WTC11 (cell line): ENCODE measurements at places on chromosomes 7 and 10.

DNA sequence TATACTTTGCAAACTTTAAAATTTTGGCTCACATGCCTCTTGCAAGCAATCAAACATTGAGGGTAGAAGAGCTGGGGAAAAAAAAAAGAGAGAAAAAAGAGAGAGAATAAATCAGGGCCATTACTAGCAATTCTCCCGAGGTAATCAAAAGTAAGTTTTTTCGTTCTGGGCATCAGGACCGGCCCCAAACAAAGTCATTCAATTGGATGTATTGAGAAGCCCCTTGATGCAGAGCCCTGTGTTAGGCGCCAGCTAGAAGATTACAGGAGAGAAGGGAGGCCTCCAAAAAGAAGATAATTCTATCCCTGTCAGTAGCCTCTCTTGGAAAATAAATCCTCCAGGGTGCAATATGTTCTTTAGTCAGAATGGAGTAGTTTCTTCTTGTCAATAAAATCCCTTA lies 2.2 kb upstream of the CTNNA3 start:
- DNase-seq, result no peak

- no peak for DNase-seq
These were observed 124.8 kb downstream of the TSPAN12 start for GRCh38 chr7:120733143-120733542.

DNA sequence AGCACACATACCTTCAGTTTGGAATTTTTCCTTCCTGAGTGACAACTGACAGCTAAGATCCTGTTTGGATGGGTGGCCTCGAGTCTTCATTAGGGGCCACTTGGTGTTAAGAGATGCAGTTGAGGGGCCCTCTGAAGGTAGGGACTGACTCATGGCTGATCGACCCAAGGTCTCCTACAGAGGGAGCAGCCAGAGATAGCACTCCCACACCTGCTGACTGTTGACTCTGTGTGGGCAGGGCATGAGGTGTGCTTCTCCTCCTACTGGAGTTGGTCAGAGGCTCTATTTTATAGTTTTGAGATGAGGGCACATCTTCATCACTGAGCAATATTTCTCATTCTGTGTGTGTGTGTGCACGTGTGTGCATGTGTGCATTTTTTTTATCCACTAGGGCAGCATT lies 378.8 kb upstream of the PODXL start:
- no peak for DNase-seq

DNA sequence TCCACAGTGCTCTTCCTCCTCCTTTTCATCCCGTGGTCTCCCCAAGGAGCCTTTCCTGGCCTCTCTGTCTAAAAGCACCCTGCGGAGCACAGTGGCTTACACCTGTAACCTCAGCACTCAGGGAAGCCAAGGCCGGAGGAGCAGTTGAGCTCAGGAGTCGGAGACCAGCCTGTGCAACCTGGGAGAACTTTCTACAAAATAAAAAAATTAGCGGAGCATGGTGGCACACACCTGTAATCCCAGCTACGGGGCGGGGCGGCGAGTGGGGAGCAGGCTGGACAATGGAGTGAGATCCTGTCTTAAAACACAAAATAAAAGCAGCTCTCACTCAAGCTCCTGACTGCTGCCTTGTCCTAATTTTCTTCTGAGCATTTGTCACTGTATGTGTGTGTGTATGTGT lies 1.4 kb upstream of the COBL start:
- DNase-seq, result no peak

DNA sequence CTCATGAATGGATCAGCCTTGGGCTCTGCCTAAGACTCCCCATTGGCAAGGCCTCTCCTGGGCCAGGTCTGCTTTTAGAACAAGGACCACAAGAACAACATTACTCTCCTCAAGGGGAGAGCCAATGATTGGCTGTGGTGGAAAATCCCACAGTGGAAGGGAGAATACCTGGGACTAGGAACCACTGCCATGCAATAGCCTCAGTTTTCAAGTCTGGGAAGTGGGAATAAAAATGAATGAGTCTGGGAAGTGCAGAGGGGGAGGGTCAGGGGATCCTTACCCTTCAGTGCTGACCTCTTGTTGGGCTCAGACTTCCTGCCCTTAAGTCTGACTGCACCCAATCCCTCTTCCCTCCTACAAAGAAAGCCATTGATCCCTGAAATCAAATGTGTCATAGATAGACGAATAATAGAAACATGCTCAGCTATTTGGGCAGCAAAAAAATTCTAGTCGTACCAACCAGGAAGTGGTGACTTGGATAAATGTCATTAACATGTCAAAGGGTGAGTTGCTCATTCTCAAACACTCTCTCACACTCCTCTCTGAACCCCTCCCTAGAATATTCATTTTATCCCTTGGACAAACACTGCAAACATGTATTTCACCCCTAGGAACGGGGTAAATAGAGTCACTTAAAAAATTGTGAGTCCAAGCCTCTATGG lies 123.6 kb downstream of the SH3PXD2A start:
- no peak for DNase-seq

GRCh38 chr7:99380823-99381663 lies 6.5 kb downstream of the ARPC1B start:
- DNase-seq, result no peak

DNA sequence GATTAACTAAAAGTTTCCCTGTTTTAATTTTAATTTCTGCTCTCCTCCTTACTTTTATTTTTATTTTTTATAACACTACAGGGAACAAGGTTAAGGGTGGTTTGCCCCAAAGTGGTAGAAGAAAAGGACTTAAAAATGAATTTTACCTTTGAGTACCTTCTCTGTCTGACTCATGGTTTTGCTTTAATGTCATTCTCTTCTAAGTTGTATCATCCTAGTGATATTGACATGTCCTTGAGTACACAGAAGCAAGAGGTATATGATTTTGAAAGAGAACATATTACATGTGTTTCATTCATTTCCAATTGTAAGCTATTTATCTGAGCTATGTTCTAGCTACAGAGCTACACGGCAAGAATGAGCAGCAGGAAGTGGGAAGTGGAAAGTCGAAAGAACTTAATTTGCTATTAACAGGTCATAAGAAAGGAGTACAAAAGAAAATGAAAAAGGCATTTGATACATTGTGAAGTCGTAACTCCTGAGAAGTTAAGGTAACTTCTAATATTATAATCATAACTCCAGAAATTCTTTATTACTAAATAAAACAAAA lies 112.5 kb downstream of the SEMA3A start:
- no peak for DNase-seq

- no peak for DNase-seq
These were observed 327.4 kb downstream of the CDK14 start for GRCh38 chr7:90923541-90923997.

DNA sequence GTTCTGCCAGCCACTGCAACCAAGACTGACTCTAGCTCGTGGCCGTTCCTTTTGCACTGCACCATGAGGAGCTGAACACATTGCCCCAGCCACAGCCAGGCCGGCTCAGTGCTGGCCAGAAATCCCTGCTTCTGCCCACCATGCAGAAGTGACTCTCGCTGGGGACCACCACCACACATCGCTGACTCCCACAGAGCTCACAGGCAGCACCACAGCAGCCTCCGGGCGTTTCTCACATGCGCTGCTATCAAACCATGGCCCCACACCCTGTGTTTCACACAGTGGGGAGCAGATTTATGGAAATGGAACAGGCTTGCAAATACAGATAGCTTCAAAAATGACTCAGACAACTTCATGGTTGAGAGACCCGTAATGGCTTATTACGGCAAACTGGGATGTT lies 15.4 kb upstream of the SDK1 start:
- DNase-seq, result no peak

- no peak for DNase-seq
These were observed 637.8 kb downstream of the CNTNAP2 start for GRCh38 chr7:146754385-146754784.

DNA sequence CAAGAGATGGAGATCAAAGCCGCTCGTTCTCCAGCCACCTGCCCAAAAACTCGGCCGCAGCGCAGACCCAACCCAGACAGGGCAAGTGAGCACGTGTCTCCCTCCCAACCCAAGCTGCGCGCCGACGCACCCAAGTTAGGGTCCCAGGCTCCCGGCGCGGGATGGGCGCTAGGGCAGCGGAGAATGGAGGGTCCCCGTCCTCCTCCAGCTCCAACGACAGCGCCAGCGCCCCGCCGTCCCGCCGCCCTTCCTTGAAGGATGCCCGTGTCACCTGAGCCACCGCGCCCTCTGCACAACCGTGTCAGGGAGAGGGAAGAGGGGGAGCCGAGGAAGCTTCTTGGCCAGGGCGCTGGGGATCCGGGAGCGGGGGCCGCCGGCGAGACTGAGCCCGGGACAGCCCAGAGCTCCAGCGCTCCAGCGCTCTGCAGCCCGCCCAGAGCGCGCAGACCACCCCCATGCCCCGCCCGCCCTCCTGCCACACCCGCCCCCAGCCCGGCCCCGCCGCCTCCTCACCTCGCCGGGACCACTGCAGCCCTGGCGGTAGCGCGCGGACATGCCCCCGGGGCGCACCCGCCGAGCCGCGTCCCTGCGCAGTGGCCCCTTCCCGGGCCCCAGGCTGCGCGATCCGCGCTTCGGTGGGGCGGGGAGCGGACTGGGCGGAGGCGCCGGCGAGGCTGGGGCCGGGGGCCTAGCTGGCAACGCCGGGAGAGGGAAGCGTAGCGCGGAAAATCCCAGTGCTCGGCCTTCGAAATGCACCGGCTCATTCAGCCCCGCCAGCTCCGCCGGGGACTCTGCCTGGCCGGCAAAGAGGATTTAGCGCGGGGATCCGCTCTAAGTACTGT lies at the start of gene SLC16A12:
SLC16A12 (minus strand) TSS at position 424 of the 842 bp plus-strand sequence. CDS start 73,016 bp downstream, outside the sequence.
- peak; percentile 78 for DNase-seq

- DNase-seq, result peak; percentile 55
These were observed 660 bp upstream of the HHEX start for GRCh38 chr10:92688927-92689662.

GRCh38 chr10:91879515-91880170 lies 29.6 kb downstream of the FGFBP3 start:
- no peak for DNase-seq

GRCh38 chr10:128306535-128306934 lies 180.3 kb upstream of the MKI67 start:
- DNase-seq, result no peak

- DNase-seq, result no peak
These were observed 78.7 kb downstream of the ELFN1 start for GRCh38 chr7:1748839-1749173.

DNA sequence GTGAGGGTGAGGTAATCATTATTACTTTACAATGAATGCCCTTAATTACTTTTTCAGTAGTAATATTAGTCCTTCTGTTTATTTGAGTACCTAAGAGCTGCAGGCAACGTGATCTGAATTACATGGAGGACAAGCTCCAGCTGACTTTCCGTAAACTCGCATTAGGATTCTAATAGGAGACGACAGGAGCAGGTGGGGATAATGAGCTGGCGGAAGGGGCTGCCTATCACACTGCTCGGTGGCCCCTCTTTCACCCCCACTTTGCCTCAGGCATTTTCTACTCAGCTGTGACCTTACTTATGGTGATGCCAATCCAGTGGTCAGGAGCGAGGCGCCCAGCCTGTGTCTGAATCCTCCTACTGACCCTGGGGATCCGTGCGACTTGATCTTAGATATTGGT lies at the start of gene C7orf33:
C7orf33 (plus strand) TSS at position 296 of the 400 bp plus-strand sequence. CDS start 160 bp downstream, outside the sequence.
- DNase-seq, result no peak

DNA sequence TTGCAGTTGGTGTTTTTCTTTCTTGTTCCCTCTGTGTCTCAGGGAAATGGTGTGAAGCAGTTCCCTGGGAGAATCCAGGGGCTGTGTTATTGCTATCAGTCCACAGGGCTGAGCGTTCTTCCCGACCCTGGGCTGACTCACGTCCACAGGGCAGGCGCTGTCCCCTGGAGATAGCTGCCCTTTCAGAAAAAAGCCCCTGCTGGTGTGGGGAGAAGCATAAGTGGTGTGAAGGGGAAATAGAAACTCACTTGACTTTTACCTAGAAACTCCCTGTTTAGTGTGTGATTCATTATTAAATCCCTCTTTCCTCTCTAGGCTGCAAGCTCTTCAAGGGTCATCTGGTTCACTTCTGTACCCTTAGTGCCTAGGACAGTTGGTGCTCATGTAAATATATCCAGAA lies 63.3 kb upstream of the SMNDC1 start:
- DNase-seq, result no peak
